NT2/D1 (cell line): ENCODE measurements at places on chromosomes 1 and 21.

DNA sequence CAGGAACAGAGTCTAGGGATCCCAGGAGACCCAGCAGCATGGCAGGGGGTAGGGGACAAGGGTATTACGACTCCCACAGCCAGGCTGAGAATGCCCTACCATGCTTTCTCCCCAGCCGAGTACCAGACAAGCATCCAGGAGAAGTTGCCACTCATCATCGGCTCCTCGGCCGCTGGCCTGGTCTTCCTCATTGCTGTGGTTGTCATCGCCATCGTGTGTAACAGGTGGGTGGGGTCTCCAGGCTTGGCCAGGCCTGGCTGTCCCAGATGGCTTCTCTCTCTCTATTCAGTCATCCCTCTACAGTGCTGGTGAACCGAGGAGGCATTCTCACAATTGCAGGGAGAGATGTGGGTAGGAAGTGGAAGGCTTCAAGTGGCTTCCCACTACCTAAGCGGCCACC lies 77.3 kb downstream of the LACTBL1 start:
- DNase-seq = no peak

DNA sequence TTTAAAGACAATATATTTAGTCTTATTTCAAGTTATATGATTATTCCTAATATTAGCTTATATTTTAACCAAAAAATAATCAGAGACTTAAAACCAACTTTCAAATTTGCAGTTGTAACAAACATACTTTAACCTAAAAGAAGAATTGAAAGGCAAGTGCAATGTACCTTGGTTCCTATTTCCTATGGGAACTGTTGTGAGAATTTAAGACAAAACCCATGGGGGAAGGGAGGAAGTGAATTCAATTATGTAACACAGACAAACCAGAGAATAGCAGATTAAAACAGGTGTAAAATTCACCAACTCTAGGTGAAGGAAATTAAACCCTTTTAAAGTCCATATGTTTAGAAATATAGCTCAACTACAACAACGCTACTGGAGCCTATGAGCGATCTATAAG lies 22.6 kb upstream of the CR2 start:
- no peak for DNase-seq

DNA sequence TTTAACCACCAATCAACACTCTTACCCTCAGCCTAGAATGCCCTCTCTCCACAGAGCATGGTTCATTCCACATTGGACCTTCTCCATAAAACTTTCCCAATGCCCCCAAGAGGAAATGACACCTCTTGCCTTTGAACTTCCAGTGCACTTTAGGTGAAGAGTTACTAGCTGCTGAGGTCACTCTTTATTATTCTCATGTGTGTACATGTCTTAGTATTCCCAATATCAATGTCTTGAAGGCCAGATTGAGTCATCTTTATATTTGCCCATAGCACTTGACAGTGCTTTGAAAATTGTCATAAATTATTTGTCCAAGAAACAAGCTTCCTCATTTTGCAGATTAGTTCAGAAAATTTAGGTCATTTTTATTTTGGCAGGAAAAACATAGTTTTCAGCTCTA lies 8.1 kb upstream of the DNASE2B start:
- DNase-seq = no peak

- DNase-seq = no peak
These were observed 42.4 kb upstream of the IL19 start for GRCh38 chr1:206727981-206728696.

DNA sequence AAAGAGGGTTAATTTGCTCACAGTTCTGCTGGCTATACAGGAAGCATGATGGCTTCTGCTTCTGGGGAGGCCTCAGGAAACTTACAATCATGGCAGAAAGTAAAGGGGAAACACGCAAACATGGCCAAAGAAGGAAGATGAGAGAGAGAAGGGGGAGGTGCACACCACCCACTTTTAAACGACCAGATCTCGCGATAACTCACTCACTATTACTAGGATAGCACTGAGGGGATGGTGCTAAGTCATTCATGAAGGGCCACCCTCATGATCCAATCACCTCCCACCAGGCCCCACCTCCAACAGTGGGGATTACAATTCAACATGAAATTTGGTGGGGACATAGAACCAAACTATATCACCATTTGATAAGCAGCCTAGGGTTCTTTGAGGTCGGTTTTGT lies 2.4 kb upstream of the C1orf115 start:
- DNase-seq = no peak
